ENCODE measurements at places on chromosomes 16 and 17.

DNA sequence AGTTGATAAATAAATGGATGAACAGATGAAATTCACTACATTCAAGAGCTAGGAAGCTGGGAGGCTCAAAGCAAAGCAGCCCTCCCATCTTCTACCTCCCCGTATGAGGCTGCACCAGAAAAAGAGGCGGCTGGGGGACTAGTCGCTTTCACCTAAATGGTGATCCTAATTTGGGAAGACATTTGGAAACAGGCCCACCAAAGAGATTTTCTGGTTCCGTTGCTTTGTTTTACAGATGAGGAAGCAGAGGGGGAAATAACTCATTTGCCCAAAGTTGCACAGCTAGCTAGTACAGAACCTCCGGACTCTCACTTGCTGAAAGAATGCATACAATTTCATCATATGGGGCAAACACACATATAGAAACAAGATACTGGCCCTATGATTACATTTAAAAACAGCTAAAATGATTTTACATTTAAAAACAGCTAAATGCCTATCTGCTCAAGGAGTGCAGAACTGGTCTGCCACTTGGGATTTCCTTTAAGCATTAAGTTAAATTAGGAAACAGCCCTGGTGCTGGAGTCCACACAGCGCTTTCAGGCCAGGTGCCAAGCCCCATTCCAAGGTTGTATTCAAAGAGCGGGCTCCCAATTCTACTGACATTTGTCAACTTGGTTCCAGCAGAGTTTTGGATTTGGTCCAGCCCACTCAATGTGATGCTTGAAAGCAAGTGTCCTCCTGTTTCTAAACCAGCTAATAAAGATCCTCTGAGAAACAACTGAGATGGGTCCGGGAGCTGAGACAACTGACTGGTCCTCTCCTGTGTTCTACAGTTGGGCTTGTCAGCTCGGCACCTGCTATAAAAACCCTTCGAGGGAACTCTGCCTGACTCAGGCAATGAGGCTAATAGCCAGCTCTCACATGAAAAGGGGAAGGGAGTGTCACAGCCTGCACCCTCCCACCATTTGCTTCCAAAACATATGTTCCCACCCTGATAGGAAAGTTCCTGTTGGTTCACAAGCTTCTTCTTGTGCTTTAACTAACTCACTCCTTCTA, 11.7 kb downstream of the ERN1 start:
- DNase-seq: no peak

DNA sequence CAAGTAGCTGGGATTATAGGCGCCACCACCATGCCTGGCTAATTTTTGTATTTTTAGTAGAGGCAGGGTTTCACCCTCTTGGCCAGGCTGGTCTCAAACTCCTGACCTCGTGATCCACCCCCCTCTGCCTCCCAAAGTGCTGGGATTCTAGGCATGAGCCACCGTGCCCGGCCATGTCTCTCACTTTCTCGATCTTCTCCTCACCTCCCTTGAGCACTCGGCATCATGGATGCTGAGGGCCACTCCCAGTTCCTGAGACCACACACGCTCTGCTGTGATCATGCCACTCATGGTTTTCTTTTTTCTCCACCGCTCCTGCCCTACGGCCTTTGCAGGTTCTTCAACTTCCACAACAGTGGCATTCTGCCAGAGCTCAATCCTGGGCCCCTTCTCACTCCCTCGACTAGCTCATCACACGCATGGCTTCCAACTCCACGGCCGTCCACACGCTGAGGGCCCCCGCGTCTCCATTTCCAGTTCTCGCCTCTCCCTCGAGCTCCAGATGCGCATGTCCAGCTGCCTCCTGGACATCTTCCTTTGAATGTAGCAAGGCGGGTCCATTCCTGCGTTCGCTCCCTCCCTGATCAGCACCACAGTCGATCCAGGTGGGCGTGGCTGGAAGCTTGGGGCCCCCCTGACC, 5.5 kb upstream of the NCBP3 start:
- DNase-seq: no peak

- no peak for DNase-seq
These were observed 31.3 kb upstream of the ARL6IP1 start for GRCh38 chr16:18832613-18833012.

GRCh38 chr16:50841081-50841886, 99.4 kb downstream of the CYLD start:
- peak; percentile 24 for DNase-seq

DNA sequence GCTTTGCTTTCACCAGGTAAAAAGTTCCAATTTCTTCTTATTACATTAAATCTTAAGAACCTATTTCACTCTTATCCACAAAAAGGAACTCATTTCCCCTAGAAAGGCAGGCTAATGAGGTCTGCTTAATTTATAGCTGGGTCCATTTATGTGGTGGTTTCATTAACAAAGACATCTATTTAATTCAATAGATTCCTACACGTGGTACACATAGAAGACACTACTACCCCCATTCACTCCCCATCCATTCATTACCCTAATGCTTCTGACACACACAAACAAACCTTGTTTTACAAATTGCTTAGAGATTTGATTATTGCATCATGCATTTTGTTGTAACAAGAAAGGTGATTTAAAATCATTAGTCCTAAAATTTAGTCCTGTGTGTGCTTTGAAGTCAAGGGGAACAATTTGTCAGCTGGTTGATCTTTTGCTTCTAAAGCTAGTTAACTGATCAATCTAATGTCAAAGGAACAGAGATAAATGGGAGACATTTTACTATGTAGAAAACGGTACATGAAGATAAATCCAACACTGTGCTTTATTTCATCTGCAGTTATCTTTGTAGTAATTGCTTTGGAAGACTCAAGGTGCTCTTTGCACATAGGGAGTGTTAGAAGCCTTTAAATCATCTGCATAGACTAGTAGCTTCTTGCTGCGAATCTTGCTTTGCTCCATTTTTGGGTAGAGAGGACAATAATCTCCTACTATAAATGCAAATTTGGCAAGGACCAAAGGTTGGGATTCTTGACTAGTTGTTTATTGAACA, 379.2 kb downstream of the CDH11 start:
- DNase-seq: no peak

- no peak for DNase-seq
These were observed 11.7 kb downstream of the PRKCA start for GRCh38 chr17:66313995-66314659.

DNA sequence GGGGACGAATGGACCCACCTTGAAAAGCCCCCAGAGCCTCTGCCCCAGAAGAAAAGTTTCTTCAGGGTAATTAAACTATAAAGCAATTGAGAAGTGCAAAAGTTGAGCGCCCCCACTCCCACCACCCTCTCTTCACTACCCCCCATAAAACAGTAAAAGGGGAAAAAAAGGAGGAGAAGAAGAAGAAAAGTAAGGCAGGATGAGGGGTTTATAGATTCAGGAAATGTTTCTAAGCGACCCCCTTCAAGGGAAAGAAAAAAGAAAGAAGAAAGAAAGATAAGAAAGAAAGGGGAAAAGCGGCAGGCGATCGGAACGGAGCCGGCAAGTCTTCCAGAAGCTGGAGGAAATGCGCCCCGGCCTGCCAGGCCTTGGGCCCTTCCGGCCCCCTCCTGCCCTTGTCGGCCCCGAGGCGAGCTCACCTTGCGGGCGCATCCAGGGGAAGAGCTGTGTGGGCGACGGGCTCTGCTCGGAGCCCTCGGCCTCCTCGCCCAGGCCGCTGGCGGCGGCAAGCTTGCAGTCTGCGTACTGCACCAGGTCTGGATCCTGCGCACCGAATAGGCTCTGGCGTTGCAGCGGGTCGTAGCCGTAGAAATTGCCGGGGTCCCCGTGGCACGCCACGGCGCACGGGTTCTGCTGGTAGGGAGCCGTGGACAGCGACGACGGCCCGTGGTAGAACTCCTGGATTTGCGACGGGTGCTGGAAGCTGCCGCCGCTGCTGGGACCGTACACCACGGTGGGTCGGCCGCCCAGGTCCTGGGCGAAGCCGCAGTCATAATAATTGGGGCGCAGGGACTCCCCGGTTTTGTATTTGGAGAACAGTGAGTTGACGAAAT, 1.0 kb downstream of the HOXB8 start:
- no peak for DNase-seq

- DNase-seq: no peak
These were observed 29.5 kb upstream of the ZNF469 start for GRCh38 chr16:88353232-88353631.

DNA sequence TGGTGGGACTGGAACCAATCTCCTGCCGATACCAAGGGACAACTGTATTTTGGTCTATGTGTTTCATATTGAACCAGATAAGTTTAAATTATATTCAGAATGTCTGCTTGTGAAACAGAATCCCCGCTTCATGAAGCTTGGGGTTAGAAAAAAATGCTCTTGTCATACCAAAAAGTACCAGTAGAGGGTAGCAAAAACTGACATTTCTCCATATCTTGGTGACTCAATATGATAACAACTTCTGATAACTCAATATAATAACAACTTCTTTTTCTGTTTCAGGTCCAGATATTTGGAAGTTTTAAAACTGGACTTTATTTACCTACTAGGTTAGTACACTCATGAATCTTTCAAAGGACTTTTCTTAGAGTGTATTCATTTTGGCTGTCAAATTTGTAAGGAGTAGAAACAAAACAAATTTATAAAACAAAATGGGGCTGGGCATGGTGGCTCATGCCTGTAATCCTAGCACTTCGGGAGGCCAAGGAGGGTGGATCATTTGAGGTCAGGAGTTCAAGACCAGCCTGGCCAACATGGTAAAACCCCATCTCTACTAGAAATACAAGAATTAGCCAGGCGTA, 52.3 kb upstream of the ADCY7 start:
- DNase-seq: no peak

- DNase-seq: no peak
These were observed 9.5 kb downstream of the XPO6 start for GRCh38 chr16:28202147-28202746.

- no peak for DNase-seq
These were observed 115.5 kb downstream of the AATF start for GRCh38 chr17:37064206-37064605.

DNA sequence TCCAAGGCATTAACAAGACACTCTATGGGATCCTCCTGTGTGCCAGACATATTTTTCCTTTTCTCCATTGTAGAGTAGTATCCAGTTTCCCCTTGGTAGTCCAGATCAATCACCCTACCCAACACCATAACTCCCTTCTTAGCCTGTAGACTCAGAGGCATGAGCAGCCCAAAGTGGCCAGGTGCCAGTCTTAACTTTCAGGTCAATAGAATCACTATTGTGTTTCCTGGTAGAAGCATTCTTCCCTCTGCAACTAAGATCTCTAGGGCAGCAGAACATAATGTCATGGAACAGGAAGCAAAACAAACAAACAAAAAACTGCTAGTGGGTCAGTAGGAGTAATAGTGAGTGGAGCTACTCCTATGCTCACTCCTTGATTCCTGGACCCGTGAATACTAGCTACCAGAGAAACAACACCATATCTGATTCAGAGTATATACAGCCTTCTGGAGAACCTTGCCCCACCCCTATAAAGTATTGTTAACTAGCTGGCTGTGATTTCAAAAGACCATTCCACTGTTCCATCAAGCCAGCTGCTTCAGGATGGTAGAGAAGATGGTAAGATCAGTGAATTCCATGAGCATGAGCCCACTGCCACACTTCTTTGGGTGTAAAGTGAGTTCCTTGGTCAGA, 11.2 kb upstream of the CLEC19A start:
- DNase-seq: no peak

- DNase-seq: no peak
These were observed 488 bp downstream of the TMEM100 start for GRCh38 chr17:55722016-55722736.

DNA sequence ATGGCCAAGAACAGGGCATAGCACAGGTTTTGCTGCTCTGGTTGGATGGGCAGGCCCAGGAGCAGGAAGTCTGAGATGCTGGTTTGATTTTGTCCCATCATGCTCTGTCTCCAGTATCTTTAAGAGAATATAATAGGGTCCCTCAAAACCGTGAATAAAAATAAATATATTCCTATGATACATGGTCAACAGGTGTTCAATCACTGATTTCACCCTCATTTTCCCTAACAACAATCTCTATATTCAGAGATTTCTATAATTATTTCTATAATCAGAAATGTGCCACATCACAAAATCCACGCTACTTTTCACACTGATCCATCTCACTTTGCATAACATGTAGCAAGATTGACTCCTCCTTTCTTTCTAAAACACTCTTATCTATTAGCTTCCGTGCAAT, at the start of gene OR1E2:
Gene OR1E2 (minus strand): TSS at position 101 of the 400 bp plus-strand sequence. CDS start 0 bp downstream, at position 101.
- no peak for DNase-seq

- DNase-seq: no peak
These were observed 13.7 kb downstream of the KRABD2 start for GRCh38 chr17:8362651-8363332.

- DNase-seq: no peak
These were observed 27.4 kb upstream of the KDM8 start for GRCh38 chr16:27175888-27176287.

GRCh38 chr16:56389554-56389953, 35.8 kb downstream of the AMFR start:
- no peak for DNase-seq

DNA sequence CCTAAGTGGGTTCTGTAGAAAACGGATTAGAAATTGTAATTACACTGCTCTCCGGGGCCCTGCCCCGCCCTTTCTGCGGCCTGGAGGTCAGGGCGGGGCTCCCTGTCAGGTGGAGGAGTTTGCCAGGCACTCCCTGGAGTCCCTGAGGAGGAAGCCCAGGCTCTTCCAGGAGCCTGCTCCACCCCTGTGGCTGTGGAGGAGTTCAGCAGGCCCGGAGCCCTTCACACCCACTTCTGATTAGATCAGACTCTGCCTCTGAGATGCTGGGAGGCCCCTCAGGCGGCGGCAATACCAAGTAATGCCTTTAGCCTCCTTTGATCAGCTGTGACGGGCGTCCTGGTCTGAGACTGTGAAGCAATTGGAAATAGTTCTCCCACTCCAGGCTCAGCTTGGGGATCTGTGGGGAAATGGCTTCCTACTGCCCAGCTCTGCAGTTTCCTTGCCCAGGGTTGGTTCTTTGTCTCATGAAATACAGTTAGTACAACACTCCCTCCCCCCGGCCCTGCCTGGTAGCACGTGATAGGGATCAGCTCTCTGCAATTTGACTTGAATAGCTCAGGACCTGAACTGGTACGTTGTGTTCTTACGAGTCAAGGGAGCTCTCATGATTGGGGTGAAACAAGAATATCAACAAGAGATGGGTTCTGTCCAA, 22.3 kb downstream of the BAIAP2 start:
- no peak for DNase-seq

GRCh38 chr16:708019-708418, 2.4 kb upstream of the FBXL16 start:
- DNase-seq: no peak

All from H1 (cell line).